T-helper 2 cell (primary cell): ENCODE measurements at places on chromosomes 16 and 17.

DNA sequence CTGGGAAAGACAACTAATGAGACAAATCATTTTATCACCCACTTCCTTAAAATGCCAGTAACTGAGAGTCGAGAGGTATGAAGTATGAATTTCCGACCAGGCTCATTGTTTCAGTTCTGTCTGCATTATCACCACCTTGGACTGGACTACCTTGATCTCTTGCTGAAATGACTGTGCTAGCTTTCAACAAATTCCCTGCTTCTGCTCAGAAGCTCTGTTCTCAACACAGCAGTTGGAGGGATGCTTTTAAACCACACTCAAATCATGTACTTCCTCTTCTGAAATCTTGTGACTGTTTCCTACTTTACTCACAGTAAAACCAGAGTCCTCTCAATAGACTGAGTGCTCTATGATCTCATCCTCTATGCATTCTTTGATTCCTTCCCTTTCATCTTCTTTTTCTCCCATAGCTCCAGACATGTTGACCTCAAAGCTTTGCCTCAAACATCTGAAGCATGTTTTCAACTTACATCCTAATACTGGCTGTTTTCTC is 195.8 kb downstream of the KCNJ2 start:
- DNase-seq, result no peak

DNA sequence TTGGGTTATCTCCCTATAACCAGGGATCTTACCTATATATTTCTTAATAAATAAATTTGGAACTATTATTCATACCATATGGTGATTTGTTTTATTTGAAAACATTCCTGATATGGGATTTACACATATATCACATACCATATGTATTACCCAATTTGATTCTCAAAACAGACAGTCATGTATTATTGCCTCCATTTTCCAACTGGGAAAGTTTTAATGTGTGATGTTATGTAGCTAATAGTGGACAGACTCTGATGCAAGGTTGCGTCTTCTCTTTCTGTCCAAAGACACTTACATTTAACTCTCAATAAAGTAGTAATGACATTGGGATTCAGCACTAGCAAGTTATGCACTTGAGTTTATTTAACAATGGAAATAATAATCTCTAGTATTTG is 1.1 kb downstream of the KRTAP9-9 start:
- DNase-seq, result no peak

DNA sequence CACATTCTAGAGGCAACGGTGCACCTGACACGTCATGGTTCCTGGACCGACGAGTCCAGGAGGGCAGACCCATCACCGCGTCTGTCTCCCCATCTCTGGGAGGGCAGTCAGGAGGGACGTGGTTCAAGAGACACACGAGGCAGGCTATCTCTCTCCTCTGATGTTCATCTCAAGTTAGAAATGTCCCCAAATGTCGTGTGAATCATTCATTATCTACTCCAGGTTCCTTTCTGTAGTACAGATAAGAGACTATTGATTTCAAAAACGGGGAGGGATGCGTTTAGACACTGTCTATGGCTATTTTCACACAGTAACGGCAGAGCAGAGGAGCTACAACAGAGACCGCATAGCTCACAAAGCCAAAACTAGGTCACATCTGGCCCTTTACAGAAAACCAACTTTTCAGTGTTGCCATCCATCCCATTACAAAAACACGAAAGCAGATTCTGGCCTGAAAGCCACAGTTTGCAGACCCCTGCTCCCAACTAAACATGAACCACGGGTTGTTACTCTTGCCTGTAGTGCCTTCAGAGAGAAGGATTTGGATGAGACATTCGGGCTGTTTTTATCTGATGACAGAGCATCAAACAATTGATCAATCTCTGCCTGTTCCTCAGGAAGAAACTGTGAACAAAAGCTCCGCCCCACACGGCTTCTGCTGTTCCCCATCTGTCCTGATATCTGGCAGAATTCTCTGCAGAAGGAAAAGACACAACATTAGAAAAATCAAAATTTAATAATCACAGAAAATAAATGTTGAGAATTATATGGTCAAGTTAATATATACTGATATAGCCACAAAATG is 6.8 kb downstream of the MEAK7 start:
- DNase-seq, result no peak

GRCh38 chr16:26365161-26365940 is 673.6 kb downstream of the HS3ST4 start:
- no peak for DNase-seq

DNA sequence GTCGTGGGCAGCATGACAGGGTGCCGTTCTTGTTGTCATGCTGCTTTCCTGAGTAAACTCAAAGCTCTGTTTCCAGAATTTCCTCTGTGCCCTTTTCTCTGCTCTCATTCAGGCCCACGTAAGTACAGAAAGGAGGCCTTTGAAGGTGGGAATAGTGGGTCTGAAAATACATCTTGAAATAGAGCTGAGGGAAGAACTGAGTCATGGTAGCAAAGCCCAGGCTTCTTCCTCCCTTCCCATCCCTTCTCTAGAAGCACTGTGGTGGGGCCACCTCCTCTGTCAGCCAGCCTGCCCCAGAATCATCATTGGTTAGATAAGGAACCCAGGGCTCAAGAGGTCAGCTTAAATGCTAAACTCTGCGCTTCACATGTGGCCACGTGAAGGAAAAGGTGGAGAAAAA is 9.4 kb downstream of the CTRL start:
- no peak for DNase-seq

GRCh38 chr16:63720848-63721247 is 1401.0 kb downstream of the CDH11 start:
- DNase-seq, result no peak

GRCh38 chr17:19247473-19247872 is 10.3 kb downstream of the EPN2 start:
- DNase-seq, result no peak

GRCh38 chr17:6072157-6072556 is 2.0 kb downstream of the WSCD1 start:
- no peak for DNase-seq

- DNase-seq, result no peak
Observed at GRCh38 chr16:87706278-87707000, 59.3 kb downstream of the KLHDC4 start.

DNA sequence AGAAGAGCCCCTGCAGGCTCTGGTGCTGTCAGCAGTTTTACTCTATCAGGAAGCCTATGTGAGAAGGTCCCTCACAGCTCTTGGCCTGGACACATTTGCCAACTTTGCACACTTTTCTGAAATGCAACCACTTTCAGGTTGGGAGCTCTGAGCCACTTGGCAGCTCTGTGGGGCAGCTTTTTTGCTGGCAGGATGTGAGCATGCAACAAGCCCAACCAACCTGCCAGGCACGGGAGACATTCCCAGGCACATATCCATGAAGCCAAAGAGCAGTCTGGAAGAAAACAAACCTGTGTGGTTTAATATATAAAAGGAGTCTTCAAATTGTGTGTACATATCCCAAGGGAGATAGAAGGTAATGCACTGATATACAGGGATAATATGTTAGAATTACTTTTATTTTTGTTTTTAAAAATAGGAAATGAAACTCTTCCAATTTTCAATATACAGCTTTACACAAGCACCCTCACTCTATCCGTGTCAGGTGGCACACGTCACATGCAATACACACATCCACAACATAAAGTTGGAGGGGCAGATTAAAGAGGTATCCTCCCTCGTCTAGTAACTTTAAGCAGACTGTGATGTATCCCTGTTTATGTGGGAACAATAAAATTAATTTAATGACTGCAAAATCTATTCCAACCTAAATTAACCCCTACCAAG is 57.4 kb upstream of the COX10 start:
- DNase-seq, result no peak

DNA sequence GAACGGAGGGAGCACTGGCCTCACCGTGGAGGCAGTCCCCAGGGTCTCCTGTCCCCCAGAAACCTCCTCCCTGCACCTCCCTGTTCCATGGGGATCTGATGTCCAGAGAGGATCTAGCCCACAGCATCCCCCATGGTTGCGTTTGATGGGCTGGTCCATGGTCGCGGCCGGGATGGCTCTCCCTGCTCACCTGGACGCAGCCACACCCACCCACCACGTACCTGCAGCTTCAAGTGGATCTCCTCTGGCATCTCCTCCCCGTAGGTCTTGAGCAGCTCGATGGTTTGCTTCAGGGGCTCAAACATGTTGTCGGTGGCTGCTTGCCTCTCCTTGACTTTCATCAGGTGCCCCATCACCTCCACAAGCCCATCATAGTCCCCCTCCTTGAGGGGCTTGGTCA is 47.9 kb downstream of the DNAH17 start:
- no peak for DNase-seq

- DNase-seq, result peak; percentile 24
Observed at GRCh38 chr17:40415390-40415789, 2.3 kb downstream of the TOP2A start.

DNA sequence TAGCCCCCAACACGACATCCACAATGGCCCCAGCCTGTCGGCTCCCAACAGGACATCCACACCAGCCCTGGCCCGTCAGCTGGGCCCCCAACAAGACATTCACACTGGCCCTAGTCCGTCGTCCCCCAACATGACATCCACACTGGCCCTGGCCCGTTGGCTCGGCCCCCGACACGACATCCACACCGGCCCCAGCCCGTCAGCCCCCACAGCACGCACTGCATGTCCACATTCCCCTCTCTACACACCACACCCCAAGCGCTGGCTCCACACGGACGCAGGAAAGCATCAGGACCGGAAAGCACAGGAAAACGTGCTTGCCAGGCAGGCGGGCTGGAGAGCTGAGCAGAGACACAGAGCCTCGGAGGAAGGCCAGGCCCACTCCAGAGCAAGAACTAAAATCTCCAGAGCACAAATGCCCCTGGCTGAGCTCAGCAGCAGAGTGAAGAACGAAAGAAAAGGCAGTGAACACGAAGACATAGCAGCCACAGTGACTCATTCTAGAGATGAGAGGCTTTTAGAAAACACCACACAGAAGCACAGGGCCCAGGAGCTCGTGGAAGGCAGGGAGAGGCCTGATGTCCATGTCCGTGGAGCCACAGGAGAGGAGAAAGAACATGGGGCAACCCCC is 50.6 kb downstream of the LMF1 start:
- no peak for DNase-seq

DNA sequence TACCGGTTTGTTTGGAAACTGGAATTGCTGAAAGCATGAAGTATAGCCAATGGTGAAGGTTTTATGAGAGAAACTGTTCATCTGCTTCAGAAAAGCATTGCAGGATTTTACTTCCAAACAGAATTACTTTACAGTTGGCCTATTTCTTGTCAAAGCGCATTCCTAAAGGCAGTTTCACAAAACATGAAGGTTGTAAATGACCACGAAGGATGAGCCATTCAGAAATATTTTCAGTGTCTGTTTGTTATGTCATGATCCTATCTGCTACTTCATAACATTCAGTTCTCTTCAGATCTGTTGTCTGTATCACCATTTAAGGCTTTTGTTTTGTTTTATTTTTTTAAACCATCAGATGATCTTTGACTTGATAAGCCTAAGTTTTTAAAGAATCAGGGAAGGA is 45.7 kb downstream of the AATF start:
- DNase-seq, result no peak

GRCh38 chr16:1351215-1351581 is 480 bp downstream of the TSR3 start:
- no peak for DNase-seq

GRCh38 chr17:72206376-72206775 is 85.6 kb downstream of the SOX9 start:
- no peak for DNase-seq

- DNase-seq, result no peak
Observed at GRCh38 chr17:38571833-38572668, 33.7 kb downstream of the SRCIN1 start.

DNA sequence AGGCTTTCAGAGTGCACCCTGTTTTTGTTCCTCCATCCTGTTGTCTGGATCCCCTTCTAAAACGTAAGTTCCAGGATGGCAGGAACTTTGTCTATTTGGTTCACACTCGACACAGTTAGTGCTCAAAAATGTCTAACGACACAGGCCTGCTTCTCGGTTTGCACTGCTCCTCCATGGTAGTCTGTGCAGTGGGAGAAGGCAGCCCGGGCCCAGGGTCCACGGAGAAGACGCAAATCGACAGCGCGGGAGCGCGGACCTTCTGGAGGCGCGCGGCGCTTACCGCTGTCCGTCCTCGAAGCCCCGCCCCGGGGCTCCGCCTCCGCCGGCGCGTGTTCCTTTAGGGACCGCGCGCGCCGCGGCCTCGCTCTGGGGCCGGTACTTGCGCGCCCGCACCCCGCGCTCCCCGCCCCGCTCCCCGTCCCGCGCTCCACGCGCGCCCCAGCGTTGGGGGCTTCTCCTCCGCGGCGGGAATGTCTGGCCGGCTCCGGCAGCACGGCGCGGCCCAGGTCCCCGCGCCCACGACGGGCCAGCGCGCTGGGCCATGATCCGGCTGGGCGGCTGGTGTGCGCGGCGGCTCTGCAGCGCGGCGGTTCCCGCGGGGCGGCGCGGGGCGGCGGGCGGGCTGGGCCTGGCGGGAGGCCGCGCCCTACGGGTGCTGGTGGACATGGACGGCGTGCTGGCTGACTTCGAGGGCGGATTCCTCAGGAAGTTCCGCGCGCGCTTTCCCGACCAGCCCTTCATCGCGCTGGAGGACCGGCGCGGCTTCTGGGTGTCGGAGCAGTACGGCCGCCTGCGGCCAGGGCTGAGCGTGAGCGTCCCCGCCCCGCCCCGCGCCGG is at the start of gene NT5M:
Gene NT5M (plus strand): TSS at position 364 of the 837 bp plus-strand sequence. CDS start 178 bp downstream, at position 542.
- DNase-seq, result peak; percentile 41

- no peak for DNase-seq
Observed at GRCh38 chr17:34764716-34765115, 185.3 kb downstream of the TMEM132E start.

DNA sequence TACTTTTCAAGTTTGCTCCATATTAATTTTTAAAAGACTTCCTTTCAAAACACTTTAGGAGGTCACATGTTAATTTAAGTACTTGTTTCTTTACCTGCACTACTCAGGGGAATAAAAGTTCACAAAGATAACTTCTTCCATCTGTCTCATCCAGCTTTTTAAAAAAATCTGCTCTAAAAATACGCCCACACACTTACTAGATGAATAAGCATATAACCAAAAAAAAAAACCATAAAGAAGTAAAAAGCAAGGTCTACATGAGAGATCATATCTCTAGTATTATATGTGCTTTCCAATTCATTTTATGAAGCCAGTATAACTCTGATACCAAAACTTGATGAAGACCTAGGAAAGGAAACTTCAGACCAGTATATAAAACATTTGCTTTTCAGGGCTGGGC is 17.2 kb downstream of the SKAP1 start:
- no peak for DNase-seq
